ENCODE measurements at places on chromosomes 1 and 21.

- DNase-seq = no peak
Measured at GRCh38 chr1:89907727-89908212, 86.9 kb downstream of the LRRC8D start.

GRCh38 chr1:209326076-209326475 is 257.4 kb upstream of the CAMK1G start:
- no peak for DNase-seq

DNA sequence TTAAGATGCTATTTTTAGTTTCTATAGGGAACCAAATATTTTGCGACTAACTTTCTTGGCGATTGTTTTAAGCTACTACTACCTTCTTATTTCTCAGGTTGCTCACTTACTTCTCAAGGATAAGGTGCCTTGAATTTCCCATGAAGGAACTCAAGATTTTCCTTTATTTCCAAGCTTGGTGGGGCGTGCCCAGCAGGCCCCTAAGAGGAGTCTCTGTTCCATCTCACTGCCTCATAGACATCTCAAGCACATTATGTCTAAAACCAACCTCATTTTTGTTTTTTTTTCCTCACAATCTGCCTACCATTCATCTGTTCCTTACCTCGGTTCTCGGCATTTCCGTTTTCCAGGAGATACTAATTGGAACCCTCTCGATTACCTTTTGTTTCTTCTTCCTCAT is 421.9 kb downstream of the DISC1 start:
- DNase-seq = no peak

DNA sequence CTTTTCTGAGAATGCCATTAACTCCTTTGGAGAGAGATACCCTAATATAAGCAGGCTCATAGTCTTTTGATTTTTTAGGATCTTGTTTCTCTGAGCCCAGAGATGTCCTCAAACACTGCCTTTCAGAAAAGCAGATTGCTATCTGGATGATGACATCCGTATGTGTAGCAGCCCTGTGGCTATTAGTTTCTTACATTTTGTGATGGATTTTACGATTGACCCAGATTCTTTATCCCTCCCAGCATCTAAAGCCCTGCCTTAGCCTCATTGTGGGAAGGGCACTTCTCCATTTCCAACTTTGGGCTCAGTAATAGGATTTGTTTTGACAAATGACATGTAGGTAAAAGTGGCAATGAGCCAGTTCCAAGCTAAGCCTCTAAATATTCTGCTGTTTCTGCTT is 300.3 kb downstream of the TTLL7 start:
- DNase-seq = no peak

DNA sequence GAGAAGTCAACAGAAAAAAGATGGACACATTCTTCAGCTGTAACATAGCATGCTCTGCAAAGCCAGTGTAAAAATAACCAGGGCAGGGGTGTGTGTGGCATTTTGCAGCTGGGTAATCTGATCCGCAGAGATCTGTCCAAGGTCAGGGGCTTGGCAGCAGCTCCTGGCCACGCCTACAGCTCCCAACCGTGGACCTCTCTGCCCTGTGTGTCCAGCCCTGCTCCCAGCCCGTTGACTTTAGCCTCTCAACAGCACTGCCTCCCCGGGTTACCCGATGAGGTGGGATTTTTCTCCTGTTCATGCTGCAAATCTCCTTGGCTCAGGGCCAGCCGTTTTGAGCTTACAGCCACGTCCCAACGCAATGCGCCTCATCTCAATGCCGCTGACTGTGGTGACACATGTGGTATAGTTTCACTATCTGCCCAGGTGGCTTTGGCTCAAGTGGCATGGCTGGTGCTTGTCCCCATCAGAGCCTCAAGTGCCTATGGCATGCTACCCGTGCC is 68.1 kb downstream of the VWA5B1 start:
- no peak for DNase-seq

- no peak for DNase-seq
Measured at GRCh38 chr1:90201467-90202358, 206.8 kb downstream of the ZNF326 start.

- no peak for DNase-seq
Measured at GRCh38 chr1:56816909-56817308, 2.3 kb downstream of the FYB2 start.

GRCh38 chr21:21101911-21102310 is 103.7 kb downstream of the NCAM2 start:
- no peak for DNase-seq

DNA sequence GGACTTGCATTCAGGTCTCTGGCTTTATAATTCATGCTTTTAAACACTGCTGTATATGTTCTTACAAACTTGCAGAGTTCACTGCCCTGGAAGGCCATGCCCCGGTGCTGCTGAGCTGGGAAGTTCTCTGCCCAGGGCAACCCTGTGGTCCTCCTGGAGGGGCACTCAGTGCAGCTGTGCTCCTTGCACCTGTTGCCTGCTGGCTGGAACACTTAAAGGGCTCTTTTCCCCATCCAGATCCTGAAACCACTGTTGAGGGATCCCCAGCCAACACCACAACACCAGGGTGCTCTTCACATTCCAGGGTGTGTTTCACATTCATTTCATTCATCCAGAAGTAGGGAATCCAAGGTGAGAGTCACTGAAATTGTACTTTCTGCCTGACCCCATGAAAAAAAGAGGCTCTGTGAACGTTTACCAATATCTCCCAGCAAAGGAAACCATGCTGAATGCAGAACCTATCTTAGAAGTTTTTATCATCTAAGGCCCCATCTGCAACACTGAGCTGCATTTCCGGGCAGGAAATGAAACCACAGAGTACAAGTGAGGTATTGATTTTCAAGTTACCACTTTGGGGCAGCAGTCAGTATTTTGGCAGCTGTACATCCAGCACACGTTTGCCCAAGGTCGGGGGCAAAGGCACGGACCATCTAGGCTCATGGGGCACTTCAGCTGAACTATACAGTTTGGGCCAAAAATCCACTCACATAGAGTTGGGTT is 16.4 kb upstream of the KIAA0040 start:
- DNase-seq = no peak

DNA sequence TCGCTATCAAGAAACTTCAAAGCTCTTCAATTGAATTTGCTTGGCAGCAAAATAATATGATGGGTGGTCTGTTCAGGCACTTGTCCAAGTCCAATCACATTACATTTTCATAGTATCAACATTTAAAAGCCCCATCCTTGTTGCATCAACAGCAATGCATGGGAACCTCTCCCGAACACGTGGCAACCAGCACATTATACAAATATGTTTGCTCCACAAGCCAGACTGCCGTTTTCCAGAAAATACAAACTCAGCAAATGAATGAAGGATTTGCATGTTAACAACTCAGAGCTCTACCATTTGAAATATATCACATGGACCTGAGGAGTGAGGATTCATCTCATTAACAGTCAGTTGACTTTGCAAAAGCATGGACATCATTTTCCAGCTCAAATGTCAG is 20.0 kb upstream of the LYPLAL1 start:
- DNase-seq = no peak

DNA sequence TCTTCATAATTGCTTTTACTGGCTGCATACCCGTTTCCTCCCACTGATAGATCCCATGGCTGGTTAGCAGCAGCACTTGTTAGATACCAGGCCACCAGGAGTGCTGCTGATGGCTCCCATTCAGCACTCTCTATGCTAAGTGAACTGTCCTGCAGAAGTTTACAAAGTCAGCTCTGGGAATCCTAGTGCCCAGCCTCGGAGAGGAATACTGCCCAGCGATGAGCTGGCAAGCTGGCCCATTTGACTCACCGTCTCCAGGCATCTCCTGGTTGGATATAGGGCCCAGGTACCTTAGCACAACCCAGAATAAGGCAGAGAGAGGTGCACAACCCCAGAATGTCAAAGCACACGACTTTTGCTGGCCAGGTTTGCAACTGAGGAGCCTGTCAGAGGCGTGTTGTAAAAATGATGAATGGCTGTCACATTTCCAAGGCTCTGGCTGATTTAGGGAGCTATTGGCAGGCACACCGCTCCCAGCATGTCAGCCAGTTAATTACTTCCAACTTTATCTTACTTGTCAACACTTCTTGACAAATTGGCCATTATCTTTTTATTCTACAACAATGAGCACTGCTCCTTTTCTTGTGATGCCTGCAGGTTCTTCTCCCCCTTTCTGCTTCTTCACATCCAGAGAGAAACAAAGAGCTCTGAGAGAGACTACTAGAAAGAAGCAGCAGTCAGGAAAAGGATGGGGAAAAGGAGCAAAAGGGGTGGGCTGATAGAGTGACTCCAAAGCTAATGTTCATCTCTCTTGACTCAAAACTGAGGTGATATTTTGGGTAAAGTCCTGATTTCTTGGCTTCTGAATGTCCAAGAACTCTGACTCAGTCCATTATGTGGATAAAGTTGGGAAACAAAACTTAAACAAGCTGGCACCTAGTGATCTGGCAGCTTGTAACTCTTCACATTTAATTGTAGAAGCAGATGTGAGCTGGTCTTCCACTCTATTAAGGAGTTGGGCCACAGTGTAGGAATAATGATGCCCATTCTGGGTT is 10.8 kb upstream of the ANGPTL7 start:
- DNase-seq = no peak

All from activated naive CD4-positive, alpha-beta T cell treated with anti-CD3 and anti-CD28 coated beads, Interleukin-2, amount 50 U/mL, for 16 hours (primary cell).